NCI-H2171 treated with DMSO at 0.1 percent for 48 hours (cell line): ENCODE measurements at places on chromosomes 11 and 22.
A peak's percentile ranks its signal among the peaks of the same experiment; 100 is the strongest.

DNA sequence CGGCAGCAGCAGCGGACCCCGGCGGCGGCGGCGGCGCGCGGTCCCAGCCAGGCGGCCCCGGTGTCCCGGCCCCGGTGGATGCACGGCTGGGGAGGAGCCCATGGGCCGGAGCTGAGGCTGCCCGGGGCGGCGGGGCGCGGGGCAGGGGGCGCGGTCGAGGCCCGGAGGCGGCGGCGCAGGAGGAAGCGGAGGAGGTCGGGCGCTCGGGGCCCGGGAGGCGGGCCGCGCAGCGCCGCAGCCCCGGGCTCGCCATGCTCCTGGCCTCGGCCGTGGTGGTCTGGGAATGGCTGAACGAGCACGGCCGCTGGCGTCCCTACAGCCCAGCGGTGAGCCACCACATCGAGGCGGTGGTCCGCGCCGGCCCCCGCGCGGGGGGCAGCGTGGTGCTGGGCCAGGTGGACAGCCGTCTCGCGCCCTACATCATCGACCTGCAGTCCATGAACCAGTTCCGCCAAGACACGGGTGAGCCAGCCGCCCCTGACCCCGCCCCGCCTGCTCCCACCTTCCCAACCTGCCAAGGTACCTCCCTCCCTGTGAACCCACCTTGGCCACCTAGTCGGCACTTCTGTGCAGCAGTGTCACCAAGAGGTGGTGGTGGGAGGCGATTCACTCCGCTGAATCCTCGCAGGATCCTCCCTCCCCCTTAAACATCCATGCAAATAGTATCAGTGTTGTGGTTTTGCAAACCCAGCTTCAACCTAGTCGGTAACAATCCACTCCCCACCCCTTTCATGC lies 580 bp downstream of the DTX4 start:
- DNase-seq = no peak

- no peak for DNase-seq
Observed at GRCh38 chr22:27022896-27023361, 365.5 kb downstream of the MIAT start.

- DNase-seq = no peak
Observed at GRCh38 chr11:3022300-3022967, 30.3 kb upstream of the NAP1L4 start.

DNA sequence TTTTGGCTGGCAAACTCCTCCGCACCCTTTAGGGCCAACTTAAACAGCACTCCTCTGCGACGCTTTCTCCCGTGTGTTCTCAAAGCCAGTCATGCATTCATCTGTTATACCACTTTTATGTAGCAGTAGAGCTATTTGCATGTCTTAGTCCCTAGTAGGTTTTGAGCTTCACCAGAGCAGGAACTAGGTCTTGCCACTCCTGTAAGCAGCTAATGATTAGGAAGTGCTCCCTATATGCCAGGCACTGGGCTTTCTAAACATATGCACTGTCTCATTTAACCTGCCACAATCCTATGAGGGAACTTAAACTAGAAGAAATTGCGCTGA lies 180.8 kb downstream of the DBX1 start:
- DNase-seq = no peak

DNA sequence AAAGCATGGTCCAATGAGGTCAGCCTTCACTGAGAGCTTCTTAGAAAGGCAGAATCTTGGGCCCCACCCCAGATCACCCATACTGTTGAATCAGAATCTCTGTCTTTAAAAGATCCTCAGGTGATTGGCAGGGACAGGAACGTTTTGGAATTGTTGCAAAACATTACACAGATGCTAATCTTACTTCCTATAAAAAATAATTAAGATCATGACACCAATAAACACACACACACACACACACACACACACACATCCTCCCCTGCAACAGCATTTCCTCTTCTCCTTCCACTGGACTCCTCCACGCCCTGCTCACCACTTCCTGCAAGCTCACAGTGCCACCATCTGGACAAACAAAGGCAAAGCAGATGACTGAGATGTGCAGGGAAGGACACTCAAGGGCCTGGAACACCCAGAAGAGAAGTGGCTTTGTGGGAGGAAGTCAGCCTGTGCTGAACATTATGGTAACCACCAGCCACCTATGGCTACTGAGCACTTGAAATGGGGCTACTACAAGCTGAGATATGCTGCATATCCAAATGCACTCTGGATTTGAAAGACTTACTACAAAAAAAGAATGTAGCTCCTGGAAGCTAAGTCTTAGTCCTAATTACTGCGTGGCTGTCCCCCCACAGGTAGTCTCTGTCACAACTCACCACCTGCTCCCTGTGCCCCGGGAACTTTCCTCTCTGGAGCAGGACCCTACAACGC lies 65.6 kb downstream of the BTG4 start:
- peak; percentile 97 for DNase-seq

DNA sequence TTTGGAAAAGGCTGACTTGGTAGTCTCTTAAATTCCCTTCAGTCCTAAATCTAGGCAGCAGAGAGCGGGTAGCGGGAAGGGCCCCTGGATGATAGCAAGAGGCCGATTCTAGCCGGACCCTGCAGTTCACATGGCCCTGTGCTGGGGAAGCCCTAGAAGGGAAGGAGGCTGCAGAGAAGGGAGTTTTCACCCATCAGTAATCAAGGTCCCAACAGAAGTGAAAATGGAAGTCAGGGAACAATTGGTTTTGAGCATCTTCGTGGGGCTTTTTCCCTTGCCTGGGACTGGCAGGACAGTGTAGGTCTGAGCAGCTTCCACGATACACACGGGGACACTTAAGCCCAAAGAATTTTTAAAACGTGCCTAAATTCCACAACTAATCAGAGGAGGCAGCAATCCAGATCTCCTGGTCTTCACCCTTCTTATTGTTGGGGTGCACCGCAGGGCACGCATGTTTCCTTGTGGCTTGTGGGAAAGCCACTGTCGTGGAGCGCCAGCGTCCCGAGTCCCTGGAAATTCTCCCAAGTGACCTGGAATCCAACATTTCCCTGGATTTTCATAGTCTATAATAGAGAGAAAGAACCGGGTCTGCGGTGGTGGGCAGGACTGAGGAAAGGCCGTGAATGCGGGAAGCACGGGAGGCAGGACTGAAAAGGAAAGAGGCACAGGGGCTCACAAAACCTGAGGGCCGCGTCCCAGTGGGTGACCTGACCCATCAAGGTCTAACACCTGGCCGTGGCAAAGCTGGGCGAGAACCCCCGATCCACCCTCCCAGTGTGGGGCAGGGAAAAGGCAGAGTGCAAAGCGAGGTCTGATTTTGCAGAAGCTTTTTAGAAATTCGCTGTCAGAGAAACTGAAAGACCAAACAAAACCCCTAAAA lies 846 bp upstream of the OAF start:
- DNase-seq = no peak

GRCh38 chr11:68064926-68065325 lies 26.1 kb downstream of the TCIRG1 start:
- no peak for DNase-seq

DNA sequence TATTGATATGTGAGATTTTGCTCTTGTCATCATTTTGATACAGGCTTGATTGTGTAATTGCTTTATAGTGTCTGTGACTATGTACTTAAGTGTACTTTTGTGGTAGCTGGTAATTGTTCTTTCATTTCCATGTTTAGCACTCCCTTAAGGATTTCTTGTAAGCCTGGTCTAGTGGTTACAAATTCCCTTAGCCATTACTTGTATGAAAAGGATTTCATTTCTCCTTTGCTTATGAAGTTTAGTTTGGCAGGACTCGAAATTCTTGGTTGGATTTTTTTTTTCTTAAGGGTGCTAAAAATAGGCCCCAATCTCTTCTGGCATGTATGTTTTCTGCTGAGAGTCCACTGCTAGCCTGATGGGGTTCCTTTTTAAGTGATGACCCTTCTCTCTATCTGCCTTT lies 346.8 kb downstream of the JRKL start:
- DNase-seq = no peak
